ENCODE measurements at places on chromosomes 13 and 19. TPM values are rescaled to one million over a fixed set of nuclear protein-coding genes. Genes with fewer than 3 reads are reported as not detected.

DNA sequence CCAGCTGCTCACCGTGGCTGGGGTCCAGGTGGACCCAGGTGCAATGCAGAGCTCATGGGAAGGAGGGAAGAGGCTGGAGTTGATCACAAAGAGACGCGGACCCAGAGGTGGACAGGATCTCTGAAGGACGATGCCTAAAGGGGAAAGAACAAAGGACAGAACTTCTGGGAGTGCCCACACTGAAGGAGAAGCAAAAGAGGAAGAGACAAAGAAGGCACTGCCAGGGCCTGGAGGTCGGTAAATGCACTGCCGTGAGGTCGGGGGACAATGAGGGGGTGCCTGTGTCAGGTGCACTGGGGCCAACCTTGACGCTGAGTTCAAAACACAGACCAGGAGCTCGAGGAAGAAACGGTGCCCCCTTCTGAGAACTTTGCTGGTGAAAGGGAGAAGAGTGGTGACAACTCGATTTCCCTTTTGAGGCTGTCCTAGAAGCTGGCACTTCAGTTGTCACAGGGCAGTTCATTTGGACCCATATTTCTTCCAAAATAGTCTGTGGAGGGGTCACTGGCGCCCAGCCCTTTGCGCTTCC is 55.6 kb downstream of the GJA3 start:
- H3K27me3 ChIP-seq = no peaks in the 10 kb centered on the region
- no peak for DNase-seq
- H3K4me1 ChIP-seq = no peaks in the 10 kb centered on the region
- no peak overlapping the region for H3K4me3 ChIP-seq

DNA sequence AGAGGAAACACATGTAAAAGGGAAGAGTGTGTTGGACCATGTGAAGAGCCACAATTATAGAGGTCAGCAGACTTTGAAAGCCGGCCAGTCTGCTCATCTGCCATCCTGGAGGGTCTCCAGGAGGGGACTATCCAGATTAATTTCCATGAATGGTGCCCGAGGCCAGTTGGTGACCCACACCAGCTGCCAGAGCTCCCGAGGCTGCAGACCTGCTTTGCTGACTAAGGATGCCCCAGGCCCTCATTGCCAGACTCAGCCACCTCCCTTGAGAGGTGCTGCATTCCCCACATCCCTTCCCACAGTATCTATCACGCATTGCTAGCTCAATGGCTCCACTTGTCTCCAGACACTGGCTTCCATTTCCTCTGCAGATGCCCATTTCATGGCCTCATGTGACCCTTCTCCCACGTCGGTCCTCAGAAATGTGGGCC is 110.3 kb downstream of the NALCN start:
- H3K27me3 ChIP-seq = no peaks in the 10 kb centered on the region
- H3K4me3 ChIP-seq = no peak overlapping the region
- DNase-seq = no peak
- no peak overlapping the region for H3K27ac ChIP-seq
- H3K36me3 ChIP-seq = no peaks in the 10 kb centered on the region
- H3K4me1 ChIP-seq = no peaks in the 10 kb centered on the region

DNA sequence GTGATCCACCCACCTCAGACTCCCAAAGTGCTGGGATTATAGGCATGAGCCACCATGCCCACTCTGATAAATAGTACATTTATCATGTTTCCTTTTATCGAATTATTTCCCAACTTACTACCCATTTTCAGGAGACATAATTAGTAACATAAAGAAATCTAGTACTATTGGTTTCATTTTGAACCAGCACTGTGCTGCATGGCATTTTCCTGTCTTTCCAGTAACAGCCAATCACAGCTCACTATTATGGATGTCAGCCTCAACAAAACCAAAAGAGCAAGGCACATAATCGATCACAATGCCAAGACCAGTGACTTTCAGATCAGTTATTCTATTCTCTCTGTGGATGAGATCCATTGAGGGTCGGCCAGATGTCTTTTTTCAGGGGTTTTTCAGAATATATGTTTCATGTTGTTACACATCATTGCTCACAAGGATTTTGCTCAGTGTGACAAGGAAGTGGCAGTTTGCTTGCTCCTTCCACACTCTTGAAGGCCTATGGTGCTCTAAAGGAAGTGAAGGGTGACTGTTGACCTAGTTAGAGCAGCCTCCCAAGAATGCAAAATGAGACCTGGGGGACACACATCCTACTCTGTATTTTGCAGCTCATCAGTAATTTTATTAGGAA is 233.4 kb downstream of the KCNRG start:
- H3K27me3 ChIP-seq = no peaks in the 10 kb centered on the region
- peak; percentile 27 for DNase-seq
- no peaks in the 10 kb centered on the region for H3K4me1 ChIP-seq
- H3K27ac ChIP-seq = no peak overlapping the region

DNA sequence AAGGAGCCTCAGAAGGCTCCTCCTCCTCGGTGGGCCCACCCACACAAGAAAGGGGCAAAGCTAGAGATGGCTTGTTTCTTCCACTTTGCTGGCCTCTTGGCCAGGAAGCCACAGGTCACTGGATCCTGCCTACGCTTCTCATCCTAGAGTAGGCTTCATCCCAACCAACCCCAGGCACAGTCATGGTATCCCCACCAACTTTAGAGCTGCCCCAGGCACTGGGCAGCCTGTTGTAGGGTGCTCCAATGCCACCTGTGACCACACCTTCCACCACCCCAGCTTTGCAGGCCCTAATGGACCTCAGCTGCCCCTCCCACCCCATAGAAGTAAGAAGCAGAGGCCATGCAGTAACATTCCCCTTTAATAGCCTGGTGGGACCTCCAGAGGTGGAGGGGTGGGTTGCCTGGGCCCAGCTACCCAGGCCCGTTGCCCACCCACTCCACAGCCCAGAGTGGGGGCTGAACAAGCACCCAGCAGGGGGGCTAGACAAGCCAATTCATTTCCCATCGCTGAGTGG is 522 bp upstream of the CHMP2A start:
- no peaks in the 10 kb centered on the region for H3K27me3 ChIP-seq
- peak overlapping the region; percentile 97 for H3K27ac ChIP-seq
- peak overlapping the region; percentile 67 for H3K4me3 ChIP-seq
- peaks cover 20% of the 10 kb centered on the region for H3K36me3 ChIP-seq
- peaks cover 32% of the 10 kb centered on the region for H3K4me1 ChIP-seq
- no peak for DNase-seq

- H3K27me3 ChIP-seq = no peaks in the 10 kb centered on the region
- H3K4me1 ChIP-seq = peaks cover 15% of the 10 kb centered on the region
- peak; percentile 66 for DNase-seq
- peak within 1 kb of the TSS; percentile 5 for H3K27ac ChIP-seq
- peaks cover 12% of the 10 kb centered on the region for H3K36me3 ChIP-seq
Measured at GRCh38 chr19:45250832-45251451, at the start of gene MARK4. MARK4 (plus strand) TSS chr19:45251271; CDS start chr19:45251589, 318 bp downstream.

DNA sequence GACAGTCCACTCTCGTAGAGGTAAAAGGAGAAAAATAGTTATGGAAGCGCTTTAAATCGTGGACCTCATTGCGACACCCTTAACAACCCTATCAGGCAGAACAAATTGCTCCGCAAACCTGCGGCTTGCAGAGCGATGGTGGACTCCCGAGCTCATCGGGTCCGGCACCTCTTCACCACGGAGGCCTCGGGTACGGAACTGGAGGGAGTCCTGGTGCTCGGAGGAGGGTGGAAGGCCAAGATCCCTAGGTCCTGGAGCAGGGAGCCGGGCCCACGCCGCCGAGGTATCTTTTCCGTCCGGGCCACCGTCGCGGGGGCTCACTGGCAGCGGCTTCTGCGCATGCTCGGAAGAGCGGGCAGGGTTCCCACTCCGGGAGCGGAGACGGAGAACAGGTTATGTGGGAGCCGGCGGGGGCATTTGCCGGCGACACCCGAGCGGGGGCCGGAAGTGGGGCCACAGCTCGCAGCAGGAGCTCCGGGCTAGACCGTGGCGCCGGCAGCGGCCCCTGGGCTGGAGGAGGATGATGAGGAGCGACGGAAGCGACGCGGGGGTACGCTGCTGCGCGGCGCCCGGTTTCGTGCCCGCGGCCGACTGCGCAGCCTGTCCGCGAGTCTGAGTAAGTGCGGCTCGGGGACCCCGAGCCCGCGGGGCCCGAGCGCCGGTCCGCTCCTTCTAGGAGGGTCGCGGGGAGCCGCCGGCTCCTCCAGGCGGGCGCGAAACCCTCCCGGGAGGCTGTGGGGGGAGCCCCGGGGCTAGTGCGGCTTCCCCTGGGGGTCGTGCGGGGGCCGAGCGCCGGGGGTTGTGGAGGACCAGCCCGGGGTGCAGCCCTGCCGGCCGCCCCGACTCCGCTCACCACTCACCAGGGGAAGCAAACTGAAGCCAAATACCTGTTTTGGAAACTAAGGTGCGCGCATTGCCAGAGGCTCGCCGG is at the start of gene ABHD13:
TSS of gene ABHD13 (plus strand) at position 349 of the 931 bp plus-strand sequence. CDS start 10,827 bp downstream, outside the sequence.
- H3K27me3 ChIP-seq = no peaks in the 10 kb centered on the region
- H3K4me3 ChIP-seq = peak within 1 kb of the TSS; percentile 95
- no peaks in the 10 kb centered on the region for H3K36me3 ChIP-seq
- H3K27ac ChIP-seq = peak within 1 kb of the TSS; percentile 98
- peak; percentile 93 for DNase-seq

DNA sequence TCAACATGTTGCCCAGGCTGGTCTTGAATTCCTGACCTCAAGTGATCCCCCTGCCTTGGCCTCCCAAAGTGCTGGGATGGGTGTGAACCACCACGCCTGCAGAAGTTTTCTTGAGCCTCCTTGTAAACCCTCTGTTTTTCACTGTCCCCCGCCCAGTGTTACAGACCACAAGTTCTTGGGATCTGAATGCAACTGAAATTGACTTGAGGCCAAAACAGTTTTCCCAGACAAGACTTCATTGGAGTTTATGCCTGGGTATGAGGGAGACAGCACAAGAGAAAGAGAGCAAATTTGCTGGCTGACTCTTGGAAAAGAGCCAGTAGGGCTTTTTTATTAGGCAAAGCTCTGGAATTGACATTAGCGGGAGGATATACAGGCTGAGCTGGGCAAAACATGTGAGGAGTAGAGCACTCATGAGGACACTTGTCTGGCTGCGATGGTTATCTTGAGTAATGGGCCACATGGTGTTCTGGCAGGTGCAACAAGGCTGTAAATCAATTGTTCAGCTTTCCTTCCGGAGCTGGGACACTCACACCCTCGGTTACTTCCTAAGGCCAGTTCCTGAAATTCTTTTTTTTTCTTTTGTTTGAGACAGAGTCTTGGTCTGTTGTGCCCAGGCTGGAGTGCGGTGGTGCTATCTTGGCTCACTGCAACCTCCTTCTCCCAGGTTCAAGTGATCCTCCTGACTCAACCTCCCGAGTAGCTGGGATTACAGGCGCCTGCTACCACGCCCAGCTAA is 12.7 kb upstream of the HNRNPL start:
- DNase-seq = peak; percentile 65
- no peak overlapping the region for H3K4me3 ChIP-seq
- H3K4me1 ChIP-seq = peaks cover 5% of the 10 kb centered on the region
- H3K27me3 ChIP-seq = no peaks in the 10 kb centered on the region
- H3K27ac ChIP-seq = peak overlapping the region; percentile 14

The SGTA gene
- 79.5 TPM for polyA plus RNA-seq

The ZNF433 gene
- polyA plus RNA-seq = 7.0 TPM

The CPT1C gene
- polyA plus RNA-seq = not detected

The KCNN4 gene
- not detected for polyA plus RNA-seq

All from small intestine (tissue), 16 donors.